ENCODE measurements at places on chromosomes 5 and 9.

GRCh38 chr9:132169672-132170392, 8.0 kb downstream of the NTNG2 start:
- peak; percentile 41 for DNase-seq

DNA sequence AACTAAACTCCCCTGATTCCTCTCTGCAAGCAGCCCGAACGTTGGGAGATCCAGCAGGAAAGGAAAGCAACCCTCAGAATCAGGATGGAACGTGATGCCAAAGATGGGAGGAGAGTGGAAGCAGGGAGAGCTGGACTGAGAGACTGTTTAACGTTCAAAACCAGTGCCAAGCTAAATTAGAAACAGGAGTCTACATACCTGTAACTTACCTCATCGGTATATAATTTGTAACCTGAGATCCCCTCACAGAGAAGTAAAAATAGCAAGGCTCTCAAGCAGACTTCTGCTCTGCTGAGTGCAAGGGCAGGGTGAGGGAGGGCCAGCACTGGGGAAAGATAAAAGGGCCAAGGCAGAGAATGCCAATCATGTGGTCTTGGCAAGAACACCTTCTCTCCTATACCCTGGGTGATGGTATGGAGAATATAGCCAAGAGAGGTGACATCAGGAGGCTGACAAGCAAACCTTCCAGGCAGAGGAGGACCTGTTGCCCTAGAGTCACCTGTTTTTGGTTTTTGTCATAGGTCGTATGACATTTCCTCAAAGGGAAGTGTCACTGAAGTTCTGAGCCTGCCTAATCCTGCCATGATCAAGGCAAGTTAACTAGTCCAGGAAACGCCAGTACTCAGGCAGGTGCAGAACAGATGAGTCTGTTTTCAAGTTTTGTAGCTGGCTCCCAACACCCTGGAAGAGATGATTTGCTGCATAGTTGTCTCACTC, 472.0 kb downstream of the NFIB start:
- no peak for DNase-seq

DNA sequence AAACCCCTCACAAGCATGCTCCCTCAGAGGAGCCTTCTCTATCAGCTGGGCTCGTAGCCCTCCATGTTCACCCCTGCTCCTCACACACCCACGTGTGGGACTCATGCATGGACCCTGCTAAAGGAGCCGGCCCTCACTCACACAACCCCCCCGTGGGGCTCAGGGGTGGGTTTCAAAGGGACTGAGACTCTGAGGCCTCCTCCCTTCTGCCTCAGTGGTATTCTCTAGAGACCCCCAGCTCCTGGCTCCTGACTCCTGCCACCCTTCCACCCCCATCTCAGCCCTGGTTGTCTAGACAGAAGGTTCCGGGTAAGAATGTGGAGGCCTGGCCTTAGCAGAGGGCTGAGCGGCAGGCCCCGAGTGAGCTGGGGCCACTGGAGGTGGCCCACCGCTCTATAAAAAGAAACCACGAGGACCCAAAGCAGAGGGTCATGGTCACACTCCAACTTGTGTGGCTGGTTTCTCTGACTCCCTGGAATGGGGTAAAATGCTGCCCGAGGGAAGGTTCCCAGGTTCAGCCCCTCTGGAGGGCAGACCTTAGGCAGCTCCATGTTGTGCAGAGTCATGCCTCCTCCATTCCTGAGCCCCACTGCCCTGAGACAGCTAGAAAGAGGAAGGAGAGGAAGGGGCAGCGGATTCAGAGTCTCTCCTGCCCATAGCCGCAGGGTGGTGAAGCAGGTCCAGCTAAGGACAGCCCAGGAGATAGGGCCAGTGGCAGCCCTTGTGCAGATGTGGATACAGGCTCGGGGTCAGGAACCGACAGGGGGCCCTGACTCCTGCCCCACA, 10.8 kb downstream of the SEPTIN8 start:
- DNase-seq: no peak

DNA sequence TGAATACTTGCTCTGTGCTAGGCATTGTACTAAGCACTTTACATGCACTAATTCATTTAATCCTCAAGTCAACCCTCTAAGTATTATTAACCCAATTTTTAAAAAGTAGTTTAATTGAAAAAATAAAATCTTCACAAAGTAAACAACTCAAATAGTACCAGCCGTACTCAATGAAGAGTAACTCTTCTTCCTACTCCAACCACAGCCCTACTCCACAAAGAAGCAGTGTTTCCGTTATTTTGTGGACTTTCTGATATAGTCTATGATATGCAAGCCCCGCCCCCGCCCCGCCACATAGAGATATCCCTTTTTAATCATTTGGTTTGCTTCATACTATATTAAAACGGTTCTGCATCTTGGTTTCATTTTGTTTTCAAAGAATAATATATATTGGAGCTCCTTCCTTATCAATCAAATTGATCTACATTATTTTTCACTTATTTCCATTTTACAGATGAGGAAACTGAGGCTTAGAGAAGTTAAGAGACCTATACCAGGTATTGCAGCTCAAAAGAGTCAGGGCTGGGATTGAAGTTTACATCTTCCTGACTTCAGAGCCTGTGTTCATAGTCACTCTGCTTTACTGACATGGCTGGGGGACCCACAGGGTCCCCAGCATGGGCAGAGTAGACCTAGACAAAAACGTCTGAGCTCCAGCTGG, 78.6 kb downstream of the PCDH1 start:
- DNase-seq: no peak

GRCh38 chr5:97067296-97067850, 75.0 kb downstream of the LIX1 start:
- no peak for DNase-seq

DNA sequence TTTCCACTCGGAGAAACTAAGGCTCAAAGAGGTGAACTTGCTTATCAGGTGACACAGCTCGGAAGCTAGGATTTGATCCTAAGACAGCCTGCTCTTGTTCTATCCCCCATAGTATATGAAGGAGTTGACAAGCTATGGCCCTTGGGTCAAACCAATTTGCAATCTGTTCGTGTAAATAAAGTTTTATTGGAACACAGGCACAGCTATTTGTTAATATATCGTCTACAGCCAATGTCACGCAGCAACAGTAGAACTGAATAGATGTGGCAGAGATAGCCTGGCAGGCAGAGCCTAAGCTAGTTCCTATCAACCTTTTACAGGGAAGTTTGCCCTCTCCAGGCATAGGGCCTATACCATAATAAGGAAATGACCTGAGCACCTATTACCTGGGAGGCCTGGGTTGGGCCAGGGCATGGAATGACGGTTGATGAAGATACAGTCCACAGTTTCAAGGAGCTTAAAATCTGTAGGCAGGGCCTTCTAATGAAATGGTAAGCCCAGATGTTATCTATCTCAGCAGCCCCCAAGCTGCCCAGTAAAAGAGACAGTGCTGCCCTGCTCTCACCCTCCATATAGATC, 179.0 kb downstream of the TTLL11 start:
- DNase-seq: no peak

DNA sequence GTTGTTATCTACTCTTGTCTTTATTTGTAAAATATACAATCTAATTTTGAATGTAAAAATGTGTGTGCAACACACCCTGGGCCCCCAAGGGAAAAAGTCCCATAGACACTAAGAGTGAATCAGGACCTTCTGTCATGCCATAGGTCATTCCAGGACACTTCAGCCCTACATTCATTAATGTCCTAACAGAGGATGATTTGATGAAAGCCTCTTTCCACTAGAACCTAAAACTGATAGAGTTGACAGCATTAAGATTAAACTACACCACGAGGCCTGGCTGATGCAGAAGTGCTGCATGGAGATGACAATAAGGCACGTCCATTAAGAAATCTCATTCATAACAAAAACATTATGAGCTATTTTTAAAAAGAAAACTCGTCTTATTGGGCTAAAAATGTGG, 46.2 kb downstream of the FRMD3 start:
- no peak for DNase-seq

All from stimulated activated CD4-positive, alpha-beta T cell treated with anti-CD3 and anti-CD28 coated beads, Interleukin-1b, Interleukin-23, amount 100 ng/mL, for 1 hour (primary cell).